ENCODE measurements at places on chromosomes 6 and 20.

- DNase-seq = no peak
These were observed 101.5 kb downstream of the CAP2 start for GRCh38 chr6:17494919-17495318.

- DNase-seq = no peak
These were observed 70.5 kb upstream of the FKBP1C start for GRCh38 chr6:63140692-63141318.

DNA sequence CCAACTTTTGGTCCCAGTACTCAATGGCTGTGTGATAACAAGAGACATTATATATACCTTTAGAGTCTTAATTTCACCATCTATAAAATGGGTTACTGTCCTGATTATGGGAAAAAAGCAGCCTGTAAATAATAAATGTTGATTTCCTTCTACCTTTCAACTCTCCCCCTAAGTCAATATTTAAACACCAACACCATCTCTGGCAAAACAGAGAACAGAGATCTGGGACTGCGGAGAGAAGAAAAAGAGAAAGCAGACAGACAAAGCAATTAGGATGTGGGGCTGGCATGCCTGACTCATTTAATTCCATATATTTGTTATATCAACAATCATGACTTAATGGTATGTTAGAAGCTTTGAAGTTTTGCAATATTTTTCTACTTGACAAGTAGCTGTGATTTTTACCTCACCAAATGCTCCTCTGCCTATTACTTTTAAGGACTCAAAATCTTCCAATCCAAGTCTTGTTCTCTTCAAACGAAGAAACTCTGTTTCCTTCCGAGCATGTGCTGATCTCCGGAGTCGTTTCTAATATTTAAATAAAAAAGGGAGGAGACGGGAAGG lies 23.3 kb downstream of the STK38 start:
- DNase-seq = no peak

DNA sequence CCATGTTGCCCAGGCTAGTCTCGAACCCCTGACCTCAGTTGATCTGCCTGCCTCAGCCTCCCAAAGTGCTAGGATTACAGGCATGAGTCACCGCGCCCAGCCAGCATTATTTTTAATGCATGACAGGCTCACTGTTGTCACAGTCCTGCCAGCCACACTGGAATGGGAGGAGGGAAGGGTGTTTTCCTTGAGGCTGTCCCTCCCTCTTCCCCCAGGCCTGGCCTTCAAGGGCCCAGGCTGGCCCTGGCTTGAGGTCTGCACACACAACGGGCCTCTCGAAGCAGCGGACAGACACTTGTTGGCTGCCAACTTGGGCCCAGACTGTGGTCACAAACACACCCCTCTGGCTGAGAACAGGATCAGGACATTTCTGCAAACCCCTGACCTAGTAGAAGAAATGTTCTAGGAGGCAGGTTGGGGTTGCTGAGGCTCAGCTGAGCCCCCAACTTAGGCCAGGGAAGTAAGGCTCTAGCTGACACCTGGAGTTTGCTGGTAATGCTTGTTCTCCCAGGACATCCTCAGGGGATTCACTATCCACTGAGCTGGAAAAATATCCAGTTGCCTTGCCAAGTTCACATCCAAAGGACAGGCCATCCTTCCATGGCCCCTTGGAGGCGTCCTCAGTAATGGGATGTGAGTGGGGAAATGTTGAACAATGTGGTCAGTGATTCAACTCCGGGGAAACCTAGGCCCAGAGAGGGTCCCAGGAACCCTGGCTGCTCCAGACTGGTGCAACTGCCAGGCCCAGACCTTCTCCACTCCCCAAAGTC lies 9.9 kb downstream of the SNTA1 start:
- DNase-seq = no peak

DNA sequence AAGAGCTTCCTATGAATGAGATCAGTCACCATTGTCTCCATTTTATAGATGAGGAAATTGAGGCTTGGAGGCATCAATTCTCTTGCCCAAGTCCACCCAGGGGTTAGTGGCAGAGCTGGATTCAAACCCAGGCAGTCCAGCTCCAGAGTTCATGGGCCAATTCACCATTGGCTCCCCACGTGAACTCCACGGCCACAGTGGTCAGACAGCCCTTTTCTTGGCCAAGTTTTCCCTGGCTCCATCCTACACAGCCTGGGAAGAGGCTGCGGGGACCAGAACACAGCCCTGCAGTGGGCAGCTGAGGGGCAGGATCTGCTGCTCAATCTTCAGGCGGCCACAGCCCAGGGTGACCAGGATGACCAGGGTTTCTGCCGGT lies 20.5 kb downstream of the TGM2 start:
- no peak for DNase-seq

DNA sequence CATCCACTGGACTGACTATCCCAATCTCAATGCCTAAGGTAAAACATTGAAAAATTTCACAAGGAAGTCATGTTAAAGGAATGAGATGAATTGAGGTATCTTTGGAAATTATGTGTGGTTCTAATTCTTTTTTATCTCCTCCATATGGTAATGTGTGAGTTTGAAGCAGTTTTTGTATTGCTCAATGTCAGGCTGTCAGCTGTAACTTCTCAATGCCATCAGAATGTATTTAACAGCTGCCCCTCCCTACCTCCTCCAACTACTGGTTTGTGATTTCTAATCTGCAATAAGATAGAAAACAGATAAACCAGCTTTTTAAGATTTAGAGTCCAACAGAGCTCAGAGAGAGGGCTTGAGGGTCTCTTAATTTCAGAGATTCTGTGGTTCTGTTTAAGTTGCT lies 1005.8 kb upstream of the ADGRB3 start:
- DNase-seq = no peak

- no peak for DNase-seq
These were observed 120.3 kb downstream of the KCNQ5 start for GRCh38 chr6:72742001-72742673.

GRCh38 chr6:127784468-127784867 lies 116.4 kb downstream of the THEMIS start:
- no peak for DNase-seq

DNA sequence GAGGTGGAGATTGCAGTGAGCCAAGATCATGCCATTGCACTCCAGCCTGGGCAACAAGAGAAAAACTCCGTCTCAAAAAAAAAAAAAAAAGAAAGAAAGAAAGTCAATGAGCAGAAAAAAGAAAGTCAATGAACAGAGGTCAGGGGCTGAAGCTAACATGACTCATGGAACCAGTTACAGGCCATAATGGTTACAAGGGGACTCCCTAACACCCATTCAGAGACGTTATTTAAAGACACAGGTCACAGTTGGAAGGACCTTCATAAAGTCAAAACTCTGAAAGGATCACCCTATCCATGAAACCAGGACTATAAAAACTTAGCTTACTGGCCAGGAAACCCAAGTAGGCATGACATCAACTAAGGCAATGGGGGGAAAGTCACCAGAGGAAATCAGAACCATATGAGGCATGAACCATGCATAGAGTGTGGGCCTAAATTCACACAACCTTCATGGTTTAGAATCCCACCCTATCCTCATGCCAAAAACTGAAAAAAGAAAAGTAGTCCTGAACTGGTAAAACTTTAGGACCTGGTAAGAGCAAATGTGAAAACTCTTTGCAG lies 18.2 kb downstream of the FBXL4 start:
- no peak for DNase-seq

GRCh38 chr6:44304282-44305199 lies 8.6 kb downstream of the AARS2 start:
- peak; percentile 30 for DNase-seq

- peak; percentile 66 for DNase-seq
These were observed 941 bp upstream of the SOX12 start for GRCh38 chr20:324177-325044.

DNA sequence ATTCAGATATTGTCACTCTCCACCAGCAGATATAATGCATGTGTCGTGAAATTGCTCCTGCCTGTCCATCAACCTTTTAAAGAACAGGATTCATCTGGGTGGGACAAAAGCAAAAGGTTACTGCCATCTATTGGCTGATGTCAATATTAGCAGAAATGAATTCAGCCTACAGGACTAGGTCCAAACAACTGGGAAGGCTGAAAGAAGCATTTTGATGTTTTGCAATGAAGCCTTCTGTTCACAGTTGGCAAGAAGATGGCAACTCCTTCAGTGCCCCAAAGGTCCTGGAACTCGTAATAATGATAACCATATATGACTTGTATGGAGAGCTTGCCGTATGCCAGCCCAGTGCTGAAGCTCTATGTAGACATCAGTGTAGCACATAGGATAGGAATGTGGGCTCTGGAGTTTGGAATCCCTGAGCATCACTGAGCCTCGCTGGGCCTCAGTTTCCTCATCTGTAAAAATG lies 7.5 kb downstream of the BCAS1 start:
- peak; percentile 54 for DNase-seq

DNA sequence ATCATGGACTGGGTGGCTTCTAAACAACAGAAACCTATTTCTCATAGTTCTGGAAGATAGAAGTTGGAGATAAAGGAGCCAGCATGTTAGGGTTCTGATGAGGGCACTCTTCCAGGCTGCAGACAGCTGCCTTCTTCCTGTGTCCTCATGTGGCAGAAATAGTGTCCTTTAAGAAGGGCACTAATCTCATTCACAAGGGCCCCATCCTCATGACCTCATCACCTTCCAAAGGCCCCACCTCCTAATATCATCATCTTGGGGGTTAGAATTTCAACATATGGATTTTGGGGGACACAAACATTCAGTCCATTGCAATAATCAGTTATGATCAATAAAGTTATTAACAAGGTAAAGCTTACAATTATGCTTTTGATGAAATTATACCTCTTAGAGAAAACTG lies 130.8 kb upstream of the SLC22A23 start:
- no peak for DNase-seq
